ENCODE measurements at places on chromosomes 12 and 14.

- no peak for DNase-seq
These were observed at the start of gene OTX2 for GRCh38 chr14:56810147-56810719. Gene OTX2 (minus strand): TSS chr14:56810479. CDS start chr14:56805456, 5,023 bp downstream.

- no peak for DNase-seq
These were observed 30.7 kb downstream of the P2RX4 start for GRCh38 chr12:121240484-121241101.

DNA sequence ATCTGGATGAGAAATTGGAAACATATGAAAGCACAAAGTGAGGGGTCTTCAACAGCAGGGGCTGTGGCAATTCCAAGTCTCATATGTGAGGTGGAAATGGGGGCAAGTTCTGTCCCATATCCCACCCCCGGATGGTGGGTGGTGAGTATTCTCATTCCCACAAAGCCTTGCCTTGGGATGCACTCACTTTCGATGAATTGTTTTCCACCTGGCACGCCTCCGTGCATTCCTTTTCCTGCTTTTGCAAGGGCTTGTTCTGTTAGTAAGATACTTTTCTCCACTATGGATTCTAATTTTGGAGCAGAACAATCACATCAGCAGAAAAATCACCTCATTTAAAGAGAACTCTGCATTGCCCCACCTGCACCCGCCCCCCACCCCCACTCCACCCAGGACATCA is 3.1 kb downstream of the LACRT start:
- DNase-seq: no peak

GRCh38 chr14:62796431-62796830 is 248.8 kb downstream of the KCNH5 start:
- no peak for DNase-seq

GRCh38 chr12:2739832-2740641 is 54.7 kb upstream of the FKBP4 start:
- no peak for DNase-seq

- no peak for DNase-seq
These were observed 16.4 kb downstream of the TRMT61A start for GRCh38 chr14:103545219-103545914.

DNA sequence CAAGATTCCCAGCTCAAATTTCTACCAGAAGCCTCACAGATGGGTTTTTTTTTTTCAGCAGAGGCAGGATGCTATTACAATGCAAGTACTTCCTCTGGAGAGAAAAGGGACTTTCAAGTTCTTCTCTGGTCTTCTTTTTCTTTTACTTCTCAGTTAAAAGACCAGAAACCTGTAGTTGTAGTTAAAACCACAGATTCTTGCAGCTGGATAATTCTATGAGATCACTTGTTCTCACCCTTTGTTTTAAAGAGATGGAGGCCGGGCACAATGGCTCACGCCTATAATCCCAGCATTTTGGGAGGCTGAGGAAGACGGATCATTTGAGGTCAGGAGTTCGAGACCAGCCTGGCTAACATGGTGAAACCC is 47.6 kb upstream of the OVCH1 start:
- no peak for DNase-seq

DNA sequence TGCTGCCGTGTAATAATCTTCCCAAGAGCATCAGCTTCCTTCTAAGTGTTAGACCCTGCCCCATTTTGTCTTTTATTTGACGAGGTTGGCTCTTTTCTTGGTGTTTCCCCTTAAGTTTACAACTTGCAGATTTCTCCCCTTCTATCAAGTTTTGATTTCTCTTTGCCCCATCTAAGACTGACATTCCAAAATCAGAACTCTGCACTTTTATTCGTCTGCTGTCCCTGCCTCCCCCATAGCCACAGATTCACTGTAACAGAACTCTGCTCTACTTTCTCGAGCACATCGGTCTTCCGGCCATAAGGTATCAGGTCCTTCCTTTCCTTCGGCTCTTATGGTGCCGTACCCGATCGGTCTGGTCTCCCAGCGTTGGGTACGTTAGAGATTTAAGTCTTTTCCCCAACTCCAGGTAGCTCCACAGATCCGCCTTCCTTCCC is 563 bp downstream of the DCP1B start:
- no peak for DNase-seq

DNA sequence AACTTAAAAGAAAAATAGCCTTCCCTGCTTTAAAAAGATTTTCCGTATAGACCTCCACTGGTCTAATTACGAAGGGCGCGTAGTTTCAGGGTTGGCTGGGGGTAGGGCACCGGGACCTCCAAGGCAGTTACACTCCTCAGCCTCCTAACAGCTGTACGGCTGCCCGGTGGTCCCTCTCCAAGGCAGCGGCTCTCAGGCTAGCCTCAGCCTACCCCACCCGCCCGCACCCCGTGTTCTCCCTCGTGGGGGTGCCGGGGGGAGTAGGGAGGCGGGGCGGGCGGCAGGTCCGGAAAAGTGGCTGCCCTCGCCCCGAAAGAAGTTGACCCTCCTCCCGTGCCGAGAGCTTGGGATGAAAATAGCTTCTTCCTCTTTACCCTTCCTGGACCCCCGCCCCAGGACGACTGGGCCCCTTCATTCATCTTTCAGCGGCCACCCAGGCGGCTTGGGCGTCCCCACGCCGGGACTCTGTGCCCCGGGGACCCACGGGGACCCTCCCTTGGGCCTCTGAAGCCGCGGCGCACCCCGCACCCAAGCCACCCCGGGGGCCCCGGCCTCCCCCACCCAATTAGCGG is 991 bp upstream of the RCOR1 start:
- no peak for DNase-seq

- DNase-seq: no peak
These were observed 26.6 kb downstream of the ETV6 start for GRCh38 chr12:11676052-11676451.

GRCh38 chr12:132204793-132205270 is 60.6 kb downstream of the NOC4L start:
- no peak for DNase-seq

GRCh38 chr12:21476949-21477348 is 24.5 kb downstream of the RECQL start:
- no peak for DNase-seq

GRCh38 chr12:115988212-115988611 is 289.3 kb downstream of the MED13L start:
- DNase-seq: no peak

Measured in 8988T (cell line).